ENCODE measurements at places on chromosomes 13 and 19.

- DNase-seq: no peak
Observed at GRCh38 chr19:41298348-41298964, 11.5 kb upstream of the CCDC97 start.

DNA sequence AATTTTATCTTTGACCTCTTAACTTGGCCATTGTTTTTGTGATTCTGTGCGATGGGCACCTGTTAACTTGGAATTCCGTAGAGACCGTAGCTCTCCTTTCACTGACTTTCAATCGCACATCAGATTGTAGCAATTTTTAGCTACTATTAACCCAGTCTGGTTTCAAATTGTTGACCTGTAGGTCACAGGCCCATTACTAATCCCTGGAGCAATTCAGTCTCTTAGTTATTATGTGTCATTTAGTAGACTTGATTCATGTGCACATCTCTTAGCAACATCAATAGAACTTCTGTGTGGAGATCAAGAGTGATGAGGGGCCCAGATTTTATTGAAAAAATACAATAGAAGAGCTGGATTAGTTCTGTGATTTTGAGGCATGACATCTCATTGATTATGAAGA lies 549.6 kb upstream of the SLC10A2 start:
- DNase-seq: no peak

DNA sequence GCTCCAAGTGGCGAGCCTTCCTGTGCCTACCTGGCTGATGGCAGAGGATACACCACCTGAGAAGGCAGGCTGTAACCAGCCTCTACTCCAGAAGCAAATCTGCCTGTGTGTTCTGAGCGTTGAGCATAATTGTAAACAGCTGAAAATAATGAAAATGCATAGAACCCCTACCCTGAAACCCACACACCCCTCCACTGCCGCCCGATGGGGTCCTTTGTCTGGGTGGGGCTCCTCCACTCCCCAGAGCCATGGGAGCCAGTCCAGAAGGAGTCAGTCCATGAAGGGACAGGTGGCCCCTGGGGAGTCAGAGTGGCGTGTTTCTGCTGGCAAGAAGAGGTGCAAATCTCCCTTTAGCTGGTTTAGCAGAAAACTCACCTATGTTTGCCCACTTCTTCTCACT lies 8.0 kb upstream of the SOX1 start:
- DNase-seq: no peak

- no peak for DNase-seq
Observed at GRCh38 chr13:37791699-37792098, 77.9 kb downstream of the TRPC4 start.

GRCh38 chr13:25292301-25292700 lies 5.0 kb upstream of the MTMR6 start:
- DNase-seq: no peak

- no peak for DNase-seq
Observed at GRCh38 chr19:6378486-6378885, 2.8 kb upstream of the PSPN start.

DNA sequence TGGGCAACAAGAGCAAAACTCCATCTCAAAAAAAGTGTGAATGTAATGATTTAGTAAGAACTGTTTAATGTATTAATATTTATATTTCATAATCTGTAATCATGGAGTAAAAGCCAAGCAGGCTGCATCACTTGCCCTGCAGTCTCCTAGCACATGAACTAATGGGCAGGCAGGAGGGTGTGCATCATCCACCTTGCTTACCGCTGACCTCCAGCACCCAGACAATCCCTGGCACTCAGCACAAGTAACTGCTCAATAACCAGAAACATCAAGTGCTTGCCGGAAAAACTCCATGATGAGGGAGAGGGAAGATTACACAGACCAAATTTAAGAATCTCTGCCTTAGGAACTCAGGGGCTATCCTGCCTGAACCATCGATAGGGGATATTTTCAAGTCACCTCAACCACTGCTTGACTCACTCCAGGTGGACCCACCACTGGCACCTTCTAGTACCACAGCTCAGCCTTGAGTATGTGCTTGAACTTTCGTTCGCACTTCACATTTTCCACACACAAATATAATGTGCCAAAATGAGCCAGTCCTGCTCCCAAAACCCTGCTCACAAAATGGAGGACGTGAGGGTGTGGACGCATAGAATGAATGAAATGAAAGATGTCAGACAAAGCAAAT lies 18.6 kb downstream of the BRD4 start:
- DNase-seq: no peak

DNA sequence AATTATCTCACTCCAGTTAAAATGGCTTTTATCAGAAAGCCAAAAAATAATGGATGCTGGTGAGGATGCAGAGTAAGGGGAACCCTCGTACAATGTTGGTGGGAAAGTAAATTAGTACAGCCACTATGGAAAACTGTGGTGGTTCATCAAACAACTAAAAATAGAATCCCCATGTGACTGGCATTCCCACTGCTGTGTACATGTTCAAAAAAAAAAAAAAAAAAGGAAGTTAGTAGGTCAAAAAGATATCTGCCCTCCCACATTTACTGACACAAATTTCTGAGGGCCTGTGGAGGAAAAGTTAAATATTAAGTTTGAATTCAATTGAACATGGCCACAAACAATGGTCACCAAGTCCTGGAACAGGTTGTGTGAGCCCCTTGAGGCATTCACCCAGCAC lies 9.8 kb upstream of the ZSCAN5A start:
- DNase-seq: no peak

- DNase-seq: no peak
Observed at GRCh38 chr13:80989747-80990146, 648.8 kb upstream of the SPRY2 start.

GRCh38 chr13:88115976-88116375 lies 444.8 kb downstream of the SLITRK5 start:
- no peak for DNase-seq

DNA sequence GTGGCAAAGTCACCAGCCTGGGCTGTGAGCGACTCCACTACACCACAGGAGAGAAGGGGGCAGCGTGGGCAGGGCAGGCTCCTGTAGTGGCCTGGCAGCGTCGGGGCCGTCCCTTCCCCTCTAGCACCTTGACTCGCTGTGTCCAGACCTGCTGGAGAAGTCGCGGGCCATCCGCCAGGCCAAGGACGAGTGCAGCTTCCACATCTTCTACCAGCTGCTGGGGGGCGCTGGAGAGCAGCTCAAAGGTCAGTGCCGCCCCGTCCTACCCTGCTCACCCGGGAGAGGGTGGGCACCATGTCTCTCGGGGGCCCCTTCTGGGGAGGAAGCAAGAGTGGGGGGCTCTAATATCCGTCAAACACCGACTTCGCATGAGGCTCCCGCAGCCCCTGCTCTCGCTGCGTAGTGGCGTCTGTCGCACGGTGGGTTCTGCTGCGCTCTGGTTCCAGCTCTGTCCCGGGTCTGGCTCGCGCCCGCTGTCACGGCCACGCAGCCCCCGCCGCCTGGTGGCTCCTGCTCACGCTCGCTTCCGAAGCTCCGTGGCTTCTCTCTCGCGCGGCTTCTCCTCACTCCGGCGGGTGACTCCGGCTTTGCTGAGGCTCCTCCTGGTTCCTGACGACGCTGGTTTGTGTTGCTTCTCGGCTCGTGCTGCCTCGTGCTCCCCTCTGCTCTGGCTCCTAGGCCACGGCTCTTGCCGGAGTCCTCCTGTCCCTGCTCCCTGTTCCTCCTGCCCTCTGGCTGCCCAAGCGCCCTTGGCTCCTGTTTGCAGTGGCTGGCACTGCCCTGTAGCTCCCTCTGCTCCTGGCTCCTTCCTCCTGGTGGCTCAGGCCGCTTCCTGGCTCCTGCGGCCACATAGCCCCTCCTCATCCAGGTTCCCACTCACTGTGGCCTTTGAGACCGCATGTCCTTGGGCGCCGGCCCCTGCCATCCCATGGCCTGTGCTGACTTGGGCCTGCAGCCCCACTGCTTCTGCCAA lies 27.2 kb downstream of the MYH14 start:
- DNase-seq: no peak

GRCh38 chr13:106561551-106562170 lies 6.3 kb downstream of the ARGLU1 start:
- DNase-seq: peak; percentile 21

DNA sequence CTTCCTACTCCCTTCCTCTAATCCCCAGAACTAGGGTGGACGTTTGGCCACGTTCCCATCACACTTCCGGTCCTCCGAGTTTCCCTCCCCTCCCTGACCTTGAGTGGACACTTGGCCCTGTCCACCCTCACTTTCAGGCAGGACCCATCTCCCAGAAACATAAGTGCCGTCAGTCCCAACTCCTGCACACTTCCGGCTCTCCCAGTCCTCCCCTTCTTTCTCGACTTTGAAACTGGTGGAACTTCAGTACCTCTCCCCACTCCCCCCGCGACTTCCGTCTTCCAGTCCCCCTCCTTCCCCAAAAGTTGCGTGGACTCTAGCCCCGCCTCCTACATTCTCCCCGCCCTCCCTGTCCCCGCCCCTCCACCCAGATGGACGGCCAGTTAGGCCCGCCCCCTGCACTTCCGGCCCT lies 278 bp upstream of the ZNF274 start:
- peak; percentile 68 for DNase-seq

All from HAP-1 (cell line).